ENCODE measurements at places on chromosomes 5 and 9.

DNA sequence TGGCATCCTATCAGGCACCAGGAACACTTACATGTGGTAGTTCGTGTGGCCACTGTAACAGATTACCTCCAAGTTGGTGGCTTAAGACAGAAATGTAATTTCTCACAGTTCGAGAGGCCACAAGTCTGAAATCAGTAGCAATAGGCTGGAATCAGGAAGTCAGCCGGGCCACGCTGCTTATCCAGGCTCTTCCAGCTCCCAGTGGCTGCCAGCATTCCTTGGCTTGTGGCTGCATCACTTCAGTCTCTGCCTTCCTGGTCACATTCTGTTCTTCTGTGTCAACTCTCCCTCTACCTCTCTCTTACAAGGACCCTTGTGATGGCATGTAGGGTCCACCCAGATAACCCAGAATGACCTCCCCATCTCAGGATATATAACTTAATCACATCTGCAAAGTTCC is 78.7 kb upstream of the MSX2 start:
- DNase-seq, result no peak

GRCh38 chr5:53035868-53036381 is 46.8 kb downstream of the ITGA2 start:
- DNase-seq, result peak; percentile 57

- DNase-seq, result no peak
Observed at GRCh38 chr5:115577741-115578140, 24.5 kb downstream of the TICAM2 start.

GRCh38 chr5:74231697-74232096 is 408.8 kb downstream of the ENC1 start:
- no peak for DNase-seq

DNA sequence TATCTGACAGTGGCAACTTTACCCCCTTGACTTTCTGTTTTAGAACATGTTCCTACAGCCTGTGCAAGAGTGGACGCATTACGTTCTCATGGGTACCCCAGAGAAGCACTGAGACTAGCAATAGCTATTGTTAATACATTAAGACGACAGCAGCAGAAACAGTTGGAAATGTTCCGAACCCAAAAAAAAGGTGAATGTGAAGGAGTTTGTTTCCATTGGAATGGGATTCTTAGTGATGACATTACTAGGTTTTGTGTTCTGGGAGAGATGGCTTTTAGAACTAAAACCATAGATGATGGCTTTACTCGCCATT is 194.1 kb downstream of the ZSWIM6 start:
- no peak for DNase-seq

GRCh38 chr9:33320568-33321261 is 30.4 kb downstream of the NFX1 start:
- DNase-seq, result peak; percentile 97

DNA sequence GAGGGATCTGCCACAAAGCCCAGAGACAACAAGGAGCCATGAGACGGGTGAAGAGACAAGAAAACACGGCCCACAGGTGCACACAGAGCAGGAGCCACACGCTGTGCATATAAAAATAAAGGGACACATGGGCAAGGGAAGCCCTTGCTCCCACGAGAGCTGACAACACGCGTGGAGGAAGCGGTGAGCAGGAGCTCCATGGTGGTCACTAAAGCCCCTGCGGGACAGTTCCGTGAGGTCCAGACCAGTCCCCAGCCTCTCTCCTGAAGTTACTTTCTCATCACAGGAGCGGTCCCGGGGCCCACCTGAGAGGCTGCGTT is 90.7 kb downstream of the CAMSAP1 start:
- DNase-seq, result no peak

DNA sequence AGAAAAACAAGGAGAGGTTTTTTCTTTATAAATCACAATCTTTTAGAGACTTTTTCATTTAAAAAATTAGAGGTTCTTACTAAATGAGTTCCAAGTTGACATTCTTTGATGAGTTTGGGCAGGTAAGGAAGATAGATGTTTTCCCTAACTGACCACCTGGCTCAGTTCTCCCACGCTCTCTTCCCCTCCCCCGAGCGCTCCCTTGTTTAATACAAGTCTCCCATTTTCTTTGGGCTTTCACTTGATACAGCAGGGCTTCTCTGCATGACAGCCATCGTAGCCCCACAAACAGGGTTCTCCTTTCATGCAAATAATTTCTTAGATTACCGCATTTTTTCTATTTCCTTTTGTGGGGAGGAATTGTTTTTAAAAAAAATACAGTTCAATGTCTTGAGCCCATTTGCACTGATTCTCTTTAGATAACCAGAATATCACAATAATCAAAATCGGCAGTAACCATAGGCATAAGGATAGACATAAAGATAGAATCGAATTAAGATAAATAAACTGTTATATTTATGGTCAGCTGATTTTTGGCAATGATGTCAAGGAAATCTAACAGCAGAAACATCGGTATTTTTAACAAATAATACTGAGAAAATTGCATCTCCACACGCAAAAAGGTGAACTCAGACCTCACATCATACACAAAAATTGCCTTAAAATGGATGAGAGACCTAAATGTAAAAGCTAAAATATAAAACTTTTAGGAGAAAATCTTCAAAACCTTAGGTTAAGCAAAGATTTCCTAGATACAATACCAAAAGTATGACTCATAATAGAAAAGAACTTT is 325.4 kb downstream of the PIK3R1 start:
- no peak for DNase-seq

DNA sequence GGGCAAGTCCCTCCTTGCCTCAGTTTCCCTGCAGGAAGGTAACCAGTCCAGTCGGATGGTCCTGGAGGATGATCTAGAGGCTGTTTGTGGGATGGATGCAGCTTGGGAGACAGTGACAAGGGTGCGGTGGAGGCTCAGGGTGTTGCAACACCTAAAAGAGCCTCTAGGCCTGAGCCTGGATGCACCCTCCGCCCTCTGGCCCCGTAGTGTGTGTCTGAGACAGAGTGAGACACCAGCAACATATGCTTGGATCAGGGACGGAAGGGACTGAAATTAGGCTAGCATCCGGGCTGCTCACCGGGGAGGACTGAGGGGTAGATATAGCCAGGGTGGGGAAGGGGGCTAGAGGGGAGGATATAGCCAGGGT is 1.1 kb downstream of the CRAT start:
- no peak for DNase-seq

- no peak for DNase-seq
Observed at GRCh38 chr5:146789712-146790653, 88.6 kb downstream of the PPP2R2B start.

GRCh38 chr5:116388564-116389258 is 185.9 kb downstream of the SEMA6A start:
- no peak for DNase-seq

DNA sequence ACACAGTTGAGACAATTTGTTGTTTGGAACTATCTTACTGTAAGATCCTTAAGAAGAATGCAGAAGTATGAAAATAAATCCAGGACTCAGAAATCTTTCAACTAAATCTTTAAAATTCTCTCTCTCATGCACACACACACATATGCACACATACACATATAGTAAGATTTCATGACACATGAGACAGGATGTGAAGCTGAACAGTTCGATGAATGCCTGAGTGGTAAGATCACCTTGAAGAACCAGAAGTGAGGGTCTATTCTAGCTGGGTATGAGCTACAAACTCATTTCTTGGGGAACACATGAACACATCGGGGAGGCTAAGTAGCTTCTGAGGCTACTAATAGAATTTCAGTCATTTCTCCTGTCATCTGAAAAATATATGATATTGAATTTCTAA is 153.6 kb downstream of the TMC1 start:
- DNase-seq, result no peak

- DNase-seq, result no peak
Observed at GRCh38 chr5:95859661-95860060, 37.1 kb upstream of the GLRX start.

Data from choroid plexus epithelial cell (primary cell).